Globus pallidus (tissue), 1 donor: ENCODE measurements at places on chromosomes 7 and 10.

DNA sequence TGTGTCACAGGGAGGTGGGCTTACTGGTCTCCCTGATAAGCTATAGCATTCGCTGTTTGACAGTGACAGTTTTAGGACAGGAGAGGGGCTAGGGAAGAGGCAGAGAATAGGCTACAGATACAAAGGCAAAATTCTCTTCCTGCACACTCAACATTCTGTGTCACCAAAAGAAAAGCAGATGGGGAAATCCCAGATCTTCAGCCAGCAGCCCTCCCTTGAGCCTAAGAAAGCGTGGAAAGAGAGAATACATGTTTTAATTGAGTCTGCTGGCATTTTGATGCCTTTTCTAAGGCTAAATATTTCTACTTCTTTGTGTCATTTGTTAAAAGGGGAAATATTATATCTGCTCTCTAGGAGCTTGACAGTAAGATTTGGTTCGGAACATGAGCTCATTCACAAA, 247.0 kb downstream of the TRIL start:
- DNase-seq = no peak

DNA sequence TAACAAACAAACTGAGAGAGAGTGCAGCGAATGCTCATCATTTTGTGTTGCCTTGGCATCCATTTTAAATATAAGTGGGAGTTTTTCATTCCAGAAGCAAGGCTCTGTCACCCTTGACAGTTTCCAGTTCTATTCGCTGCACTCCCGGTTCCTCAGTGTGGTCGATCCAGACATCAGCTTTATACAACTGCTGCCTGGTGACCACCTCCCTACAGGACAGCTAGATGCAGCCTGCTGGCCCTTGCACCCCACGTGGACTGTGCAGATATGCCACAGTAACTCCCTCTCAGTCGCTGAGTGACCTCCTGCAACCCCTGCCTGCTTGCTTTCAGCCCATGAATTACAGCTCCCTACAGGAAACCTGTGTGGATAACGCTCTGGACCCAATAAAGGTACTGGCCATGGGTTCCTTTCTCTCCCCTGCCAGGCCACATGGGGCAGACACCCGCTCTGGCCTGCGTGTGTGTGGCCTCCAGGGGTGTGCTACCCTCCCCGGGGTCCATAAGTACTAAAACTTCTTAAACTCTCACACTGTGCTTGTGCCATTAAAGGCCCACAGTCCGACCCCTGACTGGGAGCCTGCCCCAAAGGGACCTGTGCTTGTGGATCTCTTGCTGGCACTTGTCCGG, 23.6 kb downstream of the BEND7 start:
- DNase-seq = no peak

- DNase-seq = no peak
These were observed 1.7 kb downstream of the PDE1C start for GRCh38 chr7:32068411-32069101.

- no peak for DNase-seq
These were observed 90.5 kb downstream of the RNF216 start for GRCh38 chr7:5690931-5691473.

DNA sequence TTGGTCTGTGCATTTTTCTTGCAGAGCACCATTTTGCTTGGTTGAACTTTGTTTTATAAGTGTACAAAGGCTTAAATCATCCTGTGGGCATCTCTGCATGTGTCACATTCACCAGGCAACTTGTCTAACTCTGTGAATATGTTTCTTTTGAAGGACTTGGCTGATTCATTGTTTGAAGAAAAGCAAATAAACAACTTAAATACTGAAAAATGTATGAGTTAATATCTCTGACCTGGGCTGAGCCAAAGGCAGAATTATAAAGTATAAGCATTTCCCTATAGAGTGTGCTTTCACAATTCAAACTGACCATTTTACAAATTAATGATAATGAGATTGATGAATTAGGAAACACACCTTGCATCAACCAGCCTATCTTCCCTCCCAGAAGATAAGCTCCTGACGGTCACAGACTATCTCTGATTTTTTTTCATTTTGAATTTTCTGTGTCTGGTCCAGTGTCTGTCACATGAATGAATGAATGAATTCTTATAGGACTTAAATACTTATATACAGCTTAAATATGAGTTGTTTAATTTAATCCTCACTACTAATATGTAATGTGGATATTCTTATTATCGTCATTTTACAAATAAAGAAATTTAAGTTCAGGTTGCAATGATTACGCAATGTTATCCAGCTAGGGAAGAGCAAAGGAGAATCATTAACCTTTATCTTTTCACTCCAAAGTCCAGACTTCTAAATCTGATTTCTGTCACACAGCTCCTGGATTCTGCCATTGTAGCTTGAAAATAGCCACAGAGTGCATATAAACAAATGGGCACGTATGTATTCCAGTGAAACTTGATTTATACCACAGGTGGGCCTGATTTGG, 182.0 kb upstream of the PHYHIPL start:
- no peak for DNase-seq

GRCh38 chr10:100656454-100656853, 88.9 kb upstream of the PAX2 start:
- no peak for DNase-seq

GRCh38 chr10:43024942-43025700, 51.7 kb upstream of the RET start:
- DNase-seq = no peak

GRCh38 chr7:87575521-87575920, 25.2 kb downstream of the ABCB1 start:
- no peak for DNase-seq

GRCh38 chr7:66193146-66193725, 11.9 kb upstream of the TPST1 start:
- no peak for DNase-seq

- DNase-seq = no peak
These were observed 148.7 kb downstream of the C7orf25 start for GRCh38 chr7:42763137-42763551.

- no peak for DNase-seq
These were observed 370.7 kb upstream of the MGMT start for GRCh38 chr10:129096065-129096984.

GRCh38 chr7:100211342-100211780, 8.4 kb upstream of the PVRIG start:
- DNase-seq = no peak

DNA sequence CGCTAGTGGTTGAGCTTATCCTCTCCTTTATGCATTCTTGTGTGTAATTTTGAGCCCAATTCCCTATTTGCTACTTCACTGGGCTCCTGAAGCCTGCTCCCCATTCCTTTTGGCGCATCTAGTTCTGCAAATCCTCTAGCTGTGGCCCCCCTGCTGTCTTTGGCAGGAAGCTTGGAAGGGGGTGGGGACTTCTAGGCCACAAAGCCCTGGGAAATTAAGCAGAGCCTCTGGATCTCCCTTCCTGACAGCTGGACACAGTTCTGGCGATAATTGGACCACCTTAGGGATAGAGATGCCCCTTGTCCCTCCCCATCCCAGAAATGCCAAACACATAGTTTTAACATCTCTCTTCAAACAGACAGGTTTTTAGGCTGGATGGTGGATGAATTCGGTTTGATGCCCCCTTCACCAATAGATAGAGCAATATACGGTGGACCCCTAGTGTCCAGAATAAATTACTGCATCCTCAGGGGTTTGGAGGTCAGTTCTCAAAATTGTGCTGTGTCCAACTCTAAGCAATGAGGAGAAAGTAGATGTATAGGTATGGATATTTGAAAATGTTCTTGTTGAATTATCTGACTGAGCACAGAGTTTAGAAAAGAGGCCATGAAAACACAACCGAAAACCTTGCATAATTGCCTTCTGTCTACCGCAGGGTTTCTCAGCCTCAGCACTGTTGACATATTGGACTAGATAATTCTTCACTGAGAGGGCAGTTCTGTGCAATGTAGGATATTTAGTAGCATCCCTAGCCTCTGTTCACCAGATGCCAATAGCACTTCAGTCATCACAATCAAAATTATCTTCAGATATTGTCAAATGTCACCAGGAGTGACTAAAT, 75.5 kb downstream of the PAPSS2 start:
- peak; percentile 27 for DNase-seq

GRCh38 chr7:137990251-137990941, 11.5 kb downstream of the CREB3L2 start:
- no peak for DNase-seq

GRCh38 chr10:6089334-6090219, 743 bp downstream of the RBM17 start:
- no peak for DNase-seq
